ENCODE measurements at places on chromosomes 5 and 9.

DNA sequence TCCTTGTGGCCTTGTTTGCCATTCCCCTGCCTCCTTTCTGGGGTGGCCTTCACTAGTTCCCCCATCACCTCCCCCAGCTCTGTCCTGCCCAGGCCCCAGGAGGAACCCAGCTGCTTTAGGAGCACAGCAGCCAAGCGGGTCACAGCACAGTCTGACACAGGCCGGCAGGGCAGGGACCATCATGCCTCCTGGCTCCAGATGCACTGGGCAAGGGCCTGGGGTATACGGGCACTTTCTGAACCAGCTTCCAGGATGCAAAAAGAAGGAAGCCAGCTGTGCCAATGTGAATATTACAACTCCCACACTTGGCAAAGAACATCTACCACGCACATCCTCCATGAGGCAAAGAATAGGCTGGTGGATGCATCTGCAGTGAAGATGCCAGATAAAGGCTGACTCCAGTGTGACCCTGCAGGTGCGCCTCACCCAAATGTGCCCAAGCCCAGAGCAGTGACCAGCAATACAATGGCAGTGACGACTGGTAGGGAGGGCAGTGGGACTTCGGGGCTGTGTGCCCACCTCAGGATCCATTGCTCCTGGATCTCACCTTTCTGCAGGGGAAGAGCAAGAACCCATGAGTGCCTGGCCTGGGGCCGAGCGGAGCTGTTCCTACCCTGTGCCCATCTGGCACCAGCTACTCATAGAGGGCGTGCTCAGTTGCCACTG is 6.3 kb upstream of the IL3 start:
- ATAC-seq: no peak

DNA sequence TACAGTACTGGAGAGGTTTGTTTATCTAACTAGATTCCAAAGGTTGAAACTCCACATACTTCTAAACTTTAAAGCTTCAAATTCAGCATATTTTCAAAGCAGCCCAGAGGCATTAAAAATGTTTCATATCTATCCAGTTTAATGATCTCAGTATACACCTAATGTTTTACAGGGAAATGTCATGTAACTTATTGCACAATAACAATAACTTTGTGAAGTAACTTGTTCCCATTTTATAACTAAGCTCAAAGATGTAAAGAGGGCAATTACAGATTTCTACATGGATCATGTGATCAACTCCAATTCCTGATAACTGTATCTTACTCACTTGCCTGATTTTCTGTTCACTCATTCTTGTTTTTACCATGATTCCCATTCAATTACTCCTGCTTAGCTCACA is 610.0 kb downstream of the TAF11L14 start:
- no peak for ATAC-seq

- no peak for ATAC-seq
These were observed 112.3 kb upstream of the NR3C1 start for GRCh38 chr5:143515829-143516228.

DNA sequence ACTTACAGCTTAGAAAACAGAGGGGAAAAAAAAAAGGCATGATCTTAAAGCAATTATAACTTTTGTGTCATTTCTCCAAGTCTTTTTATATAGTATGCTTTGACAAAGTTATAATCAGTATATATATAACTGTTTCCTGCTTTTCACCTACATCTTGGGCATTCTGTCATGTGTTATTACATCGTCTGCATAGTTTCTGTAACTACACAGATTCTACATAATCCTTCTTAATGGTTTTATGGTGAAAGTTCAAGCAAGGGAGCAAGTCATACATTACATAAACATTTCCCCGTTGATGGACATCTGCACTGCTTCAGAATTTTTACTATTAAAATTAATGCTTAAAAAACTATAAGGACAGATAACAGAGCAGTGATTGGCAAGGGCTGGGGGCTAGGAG is 12.1 kb downstream of the FEM1C start:
- no peak for ATAC-seq

DNA sequence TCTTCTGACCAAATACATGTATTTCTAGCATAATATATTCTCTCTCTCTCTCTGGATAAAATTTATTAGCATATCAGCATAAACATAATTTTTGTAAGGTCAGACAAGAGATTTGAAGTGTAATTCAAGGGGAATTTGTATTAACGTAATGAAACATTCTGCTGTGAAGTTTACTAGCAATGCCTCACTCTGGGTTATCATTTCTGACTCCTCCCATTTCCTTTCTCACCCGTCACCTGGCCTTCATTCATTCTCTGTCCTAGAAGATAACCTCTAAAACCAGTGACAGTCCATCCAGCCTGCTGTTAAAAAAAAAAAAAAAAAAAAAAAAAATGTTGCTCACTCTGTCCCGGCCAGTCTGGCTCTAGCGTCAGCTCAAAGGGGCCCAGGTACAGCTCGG is 27.1 kb downstream of the GRAMD2B start:
- ATAC-seq: peak; percentile 34

- no peak for ATAC-seq
These were observed 26.7 kb downstream of the ALDH7A1 start for GRCh38 chr5:126568206-126568755.

- peak; percentile 57 for ATAC-seq
These were observed 22.3 kb upstream of the HMCN2 start for GRCh38 chr9:130243015-130243881.

DNA sequence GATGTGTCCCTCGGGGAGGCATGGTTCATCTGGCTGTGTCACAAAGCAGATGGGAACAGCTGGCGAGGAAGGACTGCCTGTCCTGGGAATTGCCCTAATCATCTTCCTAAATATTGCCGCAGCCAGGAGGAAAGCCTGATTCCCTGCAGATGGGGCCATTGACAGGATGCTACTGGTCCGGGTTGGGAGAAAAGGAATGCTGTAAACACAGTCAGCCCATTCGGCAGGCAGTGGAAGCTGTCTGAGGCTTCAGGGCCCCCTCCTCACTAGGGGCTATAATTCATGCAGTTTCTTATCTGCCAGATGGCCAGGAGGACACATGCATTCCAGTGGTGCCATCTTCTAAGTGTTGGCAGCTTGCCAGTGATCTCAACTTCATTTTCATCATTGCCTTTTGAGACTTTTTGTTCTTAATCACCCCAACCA is 110.3 kb downstream of the KCNIP1 start:
- no peak for ATAC-seq
